ENCODE measurements at places on chromosomes 16 and 17.

- DNase-seq: peak; percentile 7
Measured at GRCh38 chr17:65698381-65699061, 137.1 kb upstream of the AXIN2 start.

DNA sequence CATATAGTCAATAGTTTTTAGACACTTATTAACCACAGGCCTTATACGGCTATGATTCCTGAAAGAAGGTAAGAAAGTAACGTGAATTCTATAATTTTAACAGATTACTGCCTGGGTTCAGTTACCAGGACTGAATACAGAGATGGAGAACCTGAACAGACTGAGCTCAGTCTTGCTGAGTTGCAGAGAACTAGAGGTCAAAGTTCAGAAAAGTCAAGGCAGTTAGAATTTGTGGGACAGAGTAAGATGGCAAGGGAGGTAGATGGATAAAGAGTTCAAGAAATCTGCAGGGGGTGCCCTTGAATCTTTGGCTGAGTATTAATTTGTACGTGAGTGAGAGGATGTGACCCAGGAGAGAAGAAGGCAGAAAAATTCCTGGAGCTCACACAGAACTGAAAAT lies 320.1 kb upstream of the MAF start:
- DNase-seq: no peak

- no peak for DNase-seq
Measured at GRCh38 chr16:67481561-67482232, 740 bp upstream of the ATP6V0D1 start.

DNA sequence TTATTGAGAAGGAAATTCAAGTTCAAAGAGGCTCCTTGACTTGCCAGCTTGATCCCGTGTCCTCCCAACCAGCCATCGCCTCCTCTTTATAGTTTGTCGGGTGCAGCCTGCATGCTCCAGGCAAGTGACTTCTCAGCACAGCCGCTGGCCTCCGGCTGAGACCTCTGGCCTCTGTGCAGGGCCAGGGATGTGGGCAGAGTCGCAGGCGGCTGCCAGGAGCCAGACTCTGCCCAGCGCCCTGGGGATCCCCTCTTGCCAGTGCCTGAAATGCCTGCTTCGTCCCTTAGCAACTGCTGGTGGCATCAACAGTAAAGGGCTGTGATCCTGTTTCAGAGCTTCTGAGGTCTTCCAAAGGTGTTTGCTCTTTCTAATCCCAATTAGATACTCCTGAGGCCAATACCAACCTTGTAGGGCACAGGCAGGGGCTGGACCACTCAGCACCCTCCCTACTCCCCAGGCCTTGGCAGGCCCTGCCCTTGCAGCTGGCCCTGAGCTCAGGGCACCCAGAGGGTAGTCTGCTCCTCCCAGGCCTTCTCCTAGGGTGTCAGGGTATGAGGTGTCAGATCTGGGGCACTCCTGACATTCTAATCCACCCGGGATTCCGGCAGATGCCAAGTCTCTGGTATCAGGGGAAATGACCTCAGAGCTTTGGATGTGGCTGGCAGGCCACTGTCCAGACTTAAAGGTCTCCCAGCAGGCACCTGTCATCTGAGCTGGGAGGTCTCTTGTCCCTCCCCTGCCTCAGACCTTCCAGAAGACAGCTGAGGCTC lies 68.0 kb upstream of the SIAH1 start:
- no peak for DNase-seq

DNA sequence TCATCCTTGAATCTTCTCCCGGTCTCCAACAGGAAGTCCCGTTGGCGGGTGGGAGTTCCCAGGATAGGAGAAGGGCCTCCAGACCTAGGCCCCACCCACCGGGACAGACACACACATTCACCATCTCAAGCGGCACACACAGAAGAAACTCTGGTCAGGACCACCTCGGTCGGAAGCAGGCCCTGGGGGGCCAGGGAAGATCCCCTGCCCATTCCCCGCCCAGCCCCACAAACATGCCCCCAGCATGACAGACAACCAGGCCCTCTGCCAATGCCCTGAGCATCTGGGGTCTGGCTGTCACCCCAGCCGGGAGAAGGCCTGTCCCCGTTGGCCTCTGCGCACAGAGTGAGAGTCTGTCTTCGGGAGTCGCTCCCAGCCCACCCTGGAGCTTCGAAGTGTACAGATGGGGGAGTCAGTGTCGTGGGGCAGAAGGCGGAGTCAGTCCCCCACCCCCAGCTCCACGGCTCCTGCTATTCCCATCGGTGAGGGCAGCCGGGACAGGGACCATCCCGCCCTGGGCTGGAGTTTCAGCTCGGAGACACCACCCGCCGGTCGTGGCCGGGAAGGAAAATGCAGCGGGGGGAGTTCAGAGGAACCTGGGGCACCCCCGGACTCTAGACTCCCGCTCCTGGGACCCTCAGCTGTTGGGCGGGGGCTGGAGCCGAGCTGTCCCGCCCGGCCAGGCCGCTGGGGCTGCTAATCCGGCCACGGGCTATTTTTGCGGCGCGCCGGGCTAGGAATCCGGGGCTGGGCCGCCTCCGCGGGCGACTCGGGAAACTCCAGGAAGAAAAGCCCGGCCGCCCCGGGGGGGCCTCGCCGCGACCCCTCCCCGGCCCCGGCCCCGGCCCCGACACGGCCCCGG lies 660 bp downstream of the RHBDF1 start:
- peak; percentile 51 for DNase-seq

DNA sequence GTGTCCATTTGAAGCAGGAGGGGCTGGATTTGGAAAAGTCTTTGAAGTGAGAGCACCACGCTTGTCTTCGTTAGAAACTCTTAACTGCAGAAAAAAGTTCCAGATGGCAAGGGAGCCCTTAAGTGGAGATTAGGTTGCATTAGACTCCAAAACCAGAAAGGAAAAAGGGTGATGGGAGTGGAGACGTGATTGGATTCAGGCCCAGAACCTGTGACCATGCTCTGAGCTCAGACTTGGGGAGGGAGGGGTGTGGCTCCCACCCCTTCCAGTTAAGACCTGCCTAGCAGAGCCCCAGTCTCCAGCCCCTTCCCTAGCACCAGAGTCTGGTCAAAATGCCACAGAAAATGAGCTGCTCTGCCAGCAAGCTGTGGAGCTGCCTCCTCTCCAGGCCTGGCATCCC lies 6.4 kb upstream of the LGALS9 start:
- DNase-seq: no peak

GRCh38 chr17:75263055-75263454 lies 1.4 kb downstream of the MRPS7 start:
- DNase-seq: no peak

DNA sequence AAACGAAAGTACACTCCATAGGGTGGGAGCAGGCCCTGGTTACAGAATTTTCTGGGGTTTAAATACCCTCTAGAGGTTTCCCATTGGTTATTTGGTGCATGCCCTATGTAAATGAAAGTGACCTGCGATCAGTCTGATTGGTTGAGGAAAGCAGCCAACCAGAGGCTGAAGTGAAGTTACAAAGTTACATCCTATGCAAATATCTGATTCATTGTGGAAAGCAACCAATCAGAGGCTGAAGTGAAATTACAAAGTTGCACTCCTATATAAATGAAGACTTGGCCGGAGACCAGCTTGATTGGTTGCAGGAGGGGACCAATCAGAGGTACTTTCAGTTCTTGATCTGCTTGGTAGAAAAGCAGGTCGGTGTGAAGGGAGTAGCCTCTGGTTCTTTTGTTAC lies 24.4 kb downstream of the NAA60 start:
- DNase-seq: no peak

- no peak for DNase-seq
Measured at GRCh38 chr16:69511651-69512050, 54.1 kb upstream of the NFAT5 start.

DNA sequence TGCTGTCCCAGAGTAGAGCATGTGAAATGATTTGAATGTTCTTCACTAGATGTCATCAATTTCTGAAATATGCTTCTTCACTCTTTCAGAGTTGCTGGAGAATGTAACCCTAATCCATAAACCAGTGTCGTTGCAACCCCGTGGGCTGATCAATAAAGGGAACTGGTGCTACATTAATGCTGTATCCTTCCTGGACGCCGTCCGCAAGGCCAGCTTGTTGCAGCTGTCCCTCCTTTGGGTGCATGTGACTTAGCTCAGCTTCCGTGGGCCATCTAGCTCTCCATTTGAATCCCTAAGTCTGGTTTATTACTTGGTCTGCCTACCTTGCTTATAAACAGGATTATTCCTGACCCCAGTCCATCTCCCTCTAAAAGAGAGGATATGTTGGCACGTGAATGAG lies 58.8 kb downstream of the USP10 start:
- no peak for DNase-seq

All from endothelial cell (in vitro differentiated cells).